ENCODE measurements at places on chromosomes 4 and X.

GRCh38 chr4:109873791-109874514 lies 26.0 kb downstream of the LRIT3 start:
- no peak for DNase-seq

DNA sequence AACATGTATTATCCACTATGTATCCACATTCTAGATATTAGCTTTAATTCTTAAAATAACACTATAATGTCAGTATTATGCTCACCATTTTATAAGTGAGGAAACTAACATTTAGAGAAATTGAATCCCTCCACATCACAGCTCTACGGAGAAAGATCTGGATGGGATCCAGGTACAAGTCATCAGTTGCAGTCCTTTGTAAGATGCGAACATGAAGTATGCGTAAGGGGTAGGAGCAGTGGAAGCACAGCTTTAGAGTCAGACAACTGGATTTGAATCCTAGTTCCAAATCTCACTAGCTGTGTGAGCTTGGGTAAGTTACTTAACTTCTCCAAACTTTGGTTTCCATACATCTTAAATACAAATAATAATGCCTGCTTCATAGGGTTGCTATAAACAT lies 162.5 kb downstream of the ATP10D start:
- no peak for DNase-seq

DNA sequence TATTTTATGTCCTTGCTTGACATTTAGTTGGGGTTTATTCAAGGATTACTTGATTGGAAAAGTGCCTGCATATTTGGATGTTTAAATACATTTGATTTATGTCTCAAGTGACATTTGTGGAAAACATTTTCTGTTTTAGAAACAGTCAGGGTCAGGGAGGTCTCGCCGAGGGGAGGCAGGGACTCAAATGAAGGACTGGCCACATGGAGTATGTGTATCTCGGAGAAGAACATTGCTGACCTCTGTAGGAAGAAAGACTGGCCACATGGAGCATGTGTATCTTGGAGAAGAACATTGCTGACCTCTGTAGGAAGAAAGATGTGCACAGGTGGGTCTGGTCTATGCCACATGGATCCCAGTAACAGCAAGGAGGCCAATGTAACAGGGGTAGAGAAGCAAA lies 233.6 kb downstream of the TRIML1 start:
- DNase-seq = no peak

DNA sequence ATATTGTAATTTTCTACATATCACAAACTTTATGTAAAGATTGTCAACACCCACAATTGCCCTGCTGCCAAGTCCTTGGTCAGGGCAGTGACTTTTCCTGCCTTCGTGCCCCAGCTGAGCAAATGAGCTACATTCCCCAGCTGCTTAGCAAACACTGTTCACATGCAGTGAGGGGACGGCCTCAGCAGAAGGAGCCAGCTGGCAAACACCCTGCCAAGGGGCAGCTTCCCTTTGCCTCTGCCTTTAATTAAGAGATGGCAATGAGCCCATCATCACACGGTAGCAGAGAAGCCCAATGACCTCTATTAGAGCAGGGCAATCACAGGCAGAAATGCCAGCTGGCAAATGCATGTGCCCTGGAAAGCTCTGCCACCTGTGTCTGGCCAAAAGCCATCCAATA lies 253.4 kb downstream of the EPHA5 start:
- DNase-seq = peak; percentile 16

DNA sequence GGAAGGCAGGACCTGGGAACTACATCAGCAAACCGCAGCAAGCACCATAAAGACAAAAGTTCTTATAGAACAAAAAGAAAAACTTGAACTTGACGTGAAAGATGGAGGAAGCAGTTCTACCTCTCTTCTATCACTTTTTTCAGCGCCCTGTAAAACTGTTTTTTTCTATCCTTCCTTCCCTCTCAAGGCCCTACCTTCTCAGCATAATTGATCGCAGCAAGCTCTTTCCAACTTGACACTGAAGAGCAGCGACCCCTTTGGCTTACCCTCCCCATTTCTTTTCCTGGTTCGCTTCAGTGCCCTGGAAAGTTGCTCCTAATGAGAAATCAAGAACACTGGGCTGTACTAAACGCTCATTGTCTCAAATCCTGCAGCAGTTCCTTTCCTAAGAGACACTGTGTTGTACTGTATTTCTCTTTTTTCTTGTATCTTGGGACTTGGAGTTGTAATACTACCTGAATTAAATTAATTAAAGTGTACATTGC lies 150.6 kb upstream of the SLC4A4 start:
- no peak for DNase-seq

DNA sequence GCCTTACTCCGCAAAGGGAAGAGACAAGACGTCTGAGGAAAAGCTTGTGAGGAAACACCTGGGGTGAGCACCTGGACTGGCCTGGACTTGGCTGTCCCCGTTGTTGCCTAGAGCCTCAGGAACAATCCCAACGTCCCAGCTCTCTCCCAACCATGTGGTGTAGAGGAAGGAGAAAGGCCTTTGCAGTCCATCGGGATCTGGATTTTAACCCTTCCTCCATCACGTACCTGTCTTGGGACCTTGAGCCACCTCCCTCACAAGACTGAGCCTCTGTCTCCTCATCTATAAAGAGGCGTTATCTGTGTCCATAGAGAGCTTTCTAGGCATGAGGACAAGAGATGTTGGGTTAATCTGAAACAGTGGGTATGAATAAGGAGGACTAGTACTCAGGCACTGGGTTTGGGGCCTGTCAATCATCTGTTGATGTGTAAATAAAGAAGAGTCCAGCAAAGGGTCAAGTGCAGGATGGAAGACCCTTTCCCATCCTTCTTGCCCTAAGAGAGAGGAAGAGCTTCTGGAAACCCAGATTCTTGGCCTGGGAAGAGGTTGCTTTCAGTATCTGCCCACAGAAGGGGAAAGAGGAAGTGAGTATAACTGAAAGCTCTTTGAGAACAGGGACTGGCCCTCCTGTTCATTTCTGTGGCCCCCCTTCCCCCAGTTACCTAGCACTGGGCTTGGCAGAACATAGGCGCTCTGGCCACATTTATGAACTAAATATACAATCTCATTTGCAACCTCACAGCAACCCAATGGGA lies 137.1 kb downstream of the PJA1 start:
- DNase-seq = no peak

Measured in upper lobe of left lung (tissue), 6 donors.